ENCODE measurements at places on chromosomes 7 and 10. TPM values are rescaled to one million over a fixed set of nuclear protein-coding genes. Genes with fewer than 3 reads are reported as not detected.

Gene CALHM3
- not detected for total RNA-seq

DNA sequence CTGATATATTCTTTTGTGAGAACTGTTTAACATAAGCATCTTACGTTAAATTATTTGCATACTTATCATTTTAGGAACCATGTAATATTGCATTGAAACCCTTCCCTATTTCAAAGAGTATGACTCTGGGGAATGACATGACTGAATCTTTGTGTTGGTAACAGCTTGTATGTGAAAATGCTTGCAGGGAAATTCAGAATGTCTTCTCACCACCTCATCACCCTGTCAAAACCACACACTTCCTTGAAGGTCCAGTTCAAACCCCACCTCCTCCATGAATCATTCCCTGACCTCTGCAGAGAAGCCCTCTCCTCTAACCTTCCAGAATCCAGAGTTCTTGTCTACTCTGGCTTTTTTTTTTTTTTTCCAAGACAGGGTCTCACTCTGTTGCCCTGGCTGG is 26.3 kb upstream of the NKX2-3 start:
- DNase-seq: no peak

GRCh38 chr10:7956508-7956907 is 98.0 kb upstream of the GATA3 start:
- no peak for DNase-seq

GRCh38 chr7:156169474-156170370 is 357.5 kb upstream of the SHH start:
- no peak for DNase-seq

DNA sequence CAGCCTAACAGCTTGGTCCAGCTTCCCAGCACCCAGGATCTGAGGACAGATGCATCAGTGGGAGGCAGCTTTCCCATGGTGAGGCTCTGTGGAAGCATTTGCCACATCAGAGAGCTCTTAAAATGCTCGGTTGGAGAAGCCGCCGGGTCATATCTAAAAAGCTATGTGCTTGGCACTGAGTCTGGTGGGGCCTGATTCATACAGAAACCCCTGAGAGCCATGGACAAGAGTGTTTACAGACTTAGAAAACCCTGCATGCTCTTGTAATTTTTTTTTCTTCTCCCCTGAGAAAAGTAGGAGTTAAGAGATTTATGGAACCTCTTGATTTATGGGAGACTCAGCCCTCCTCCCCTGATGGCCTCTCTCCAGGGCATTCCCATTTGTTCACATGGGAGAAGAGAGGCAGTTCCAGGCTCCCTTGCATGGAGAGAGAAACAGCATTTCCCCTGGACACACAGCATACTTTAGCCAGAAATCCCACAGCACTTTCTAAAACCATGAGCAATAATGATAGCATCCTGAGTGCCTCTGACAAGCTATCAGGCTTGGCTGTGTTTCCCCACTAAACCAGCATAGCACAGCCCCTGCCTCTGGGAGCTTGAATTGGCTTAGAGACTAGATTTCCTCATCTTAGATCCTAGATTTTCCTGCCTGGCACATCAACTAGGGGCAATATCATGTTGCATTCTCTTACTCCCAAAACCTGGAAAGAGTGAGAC is 322.1 kb upstream of the AUTS2 start:
- DNase-seq: no peak
